ENCODE measurements at places on chromosomes 5 and 9. TPM values are rescaled to one million over a fixed set of nuclear protein-coding genes. Genes with fewer than 3 reads are reported as not detected.

PCDHA3 gene
- total RNA-seq: 21.2 TPM

FCN2 gene
- not detected for total RNA-seq

FIBCD1 gene
- total RNA-seq: 1.4 TPM

OXCT1 gene
- total RNA-seq: 63.0 TPM

DMRT3 gene
- 0.16 TPM for total RNA-seq

IL3 gene
- total RNA-seq: not detected

PCA3 gene
- 0.16 TPM for total RNA-seq

CAMK2A gene
- total RNA-seq: 14.0 TPM

DRD1 gene
- 6.1 TPM for total RNA-seq

C8G gene
- not detected for total RNA-seq

PPP3R2 gene
- not detected for total RNA-seq

C5orf34 gene
- total RNA-seq: 4.4 TPM

ZNF883 gene
- 35.1 TPM for total RNA-seq

TRPM3 gene
- 20.6 TPM for total RNA-seq

ANKRD18A gene
- 6.9 TPM for total RNA-seq

AHRR gene
- 1.4 TPM for total RNA-seq

TMEM174 gene
- not detected for total RNA-seq

CCDC187 gene
- total RNA-seq: under 0.01 TPM

SPAG8 gene
- total RNA-seq: 4.7 TPM

ELAVL2 gene
- total RNA-seq: 297 TPM

CTSV gene
- total RNA-seq: 0.94 TPM

TUT7 gene
- 34.0 TPM for total RNA-seq

FBP2 gene
- total RNA-seq: not detected

HINT1 gene
- 173 TPM for total RNA-seq

TLR4 gene
- 10.8 TPM for total RNA-seq

ADAMTSL2 gene
- total RNA-seq: 3.3 TPM

NPR3 gene
- 19.3 TPM for total RNA-seq

SPINK13 gene
- total RNA-seq: not detected

EQTN gene
- 1.6 TPM for total RNA-seq

THBS4 gene
- 2.2 TPM for total RNA-seq

GNA14 gene
- 0.31 TPM for total RNA-seq

TMEM267 gene
- 14.0 TPM for total RNA-seq

SLC1A1 gene
- 54.7 TPM for total RNA-seq

PTCD2 gene
- 10.5 TPM for total RNA-seq

NRARP gene
- total RNA-seq: 3.6 TPM

IFNK gene
- not detected for total RNA-seq

BTNL9 gene
- 0.78 TPM for total RNA-seq

KCNV2 gene
- not detected for total RNA-seq
